ENCODE measurements at places on chromosomes 13 and 19. TPM values are rescaled to one million over a fixed set of nuclear protein-coding genes. Genes with fewer than 3 reads are reported as not detected.

- DNase-seq: no peak
Measured at GRCh38 chr13:27962128-27962841, 6.8 kb downstream of the CDX2 start.

FGF21 gene
- total RNA-seq: not detected

- no peak for DNase-seq
Measured at GRCh38 chr19:39158646-39159260, 33.2 kb downstream of the PAK4 start.

DNA sequence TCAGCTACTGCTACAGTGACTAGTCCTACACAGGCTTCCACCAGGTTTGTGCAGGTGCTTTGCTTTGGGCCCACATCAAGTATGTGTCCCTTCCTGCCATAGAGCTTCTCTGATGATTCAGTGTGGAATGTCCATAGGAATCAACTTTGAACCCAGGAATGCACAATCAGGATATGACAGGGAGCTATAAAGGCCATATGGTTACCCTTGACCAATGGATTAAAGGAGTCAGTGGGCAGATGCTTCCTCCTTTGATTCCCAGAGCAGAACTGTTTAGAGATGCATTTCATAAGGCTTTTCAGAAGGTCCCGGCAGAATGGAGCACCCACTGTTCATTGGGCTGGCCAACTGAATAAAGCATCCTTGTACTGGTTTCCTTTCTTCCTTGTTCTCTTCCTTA lies 145.2 kb upstream of the WASF3 start:
- DNase-seq: no peak

GRCh38 chr13:60467098-60467497 lies 70.1 kb downstream of the TDRD3 start:
- no peak for DNase-seq
